ENCODE measurements at places on chromosomes 16 and 17.

DNA sequence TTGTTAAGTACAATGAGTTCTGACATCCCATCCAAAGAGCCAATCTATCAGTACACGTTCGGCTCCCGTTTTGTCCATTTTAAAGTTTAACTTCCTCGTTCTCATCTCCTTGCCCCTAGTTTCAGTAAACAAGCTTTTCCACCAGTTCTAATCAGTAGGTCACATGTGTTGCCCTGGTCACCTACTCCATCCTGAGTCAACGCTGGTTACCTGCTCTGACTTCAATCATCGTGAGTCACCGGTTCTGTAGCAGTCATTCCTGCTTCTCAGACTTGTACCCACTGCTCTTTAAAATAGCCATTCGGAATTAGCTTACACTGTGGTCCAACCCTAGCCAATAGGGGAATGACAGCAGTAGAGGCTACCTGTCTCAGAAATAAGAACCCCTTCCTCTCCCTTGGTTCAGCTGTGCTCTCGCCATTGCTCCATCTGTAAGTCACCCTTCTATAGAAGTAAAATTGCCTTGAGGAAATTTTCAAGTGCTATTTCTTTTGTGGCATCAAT, 191.0 kb downstream of the CPPED1 start:
- DNase-seq: no peak

GRCh38 chr16:73033271-73033998, 14.5 kb downstream of the ZFHX3 start:
- DNase-seq: no peak

- no peak for DNase-seq
These were observed 39.2 kb upstream of the CACNG3 start for GRCh38 chr16:24216961-24217360.

DNA sequence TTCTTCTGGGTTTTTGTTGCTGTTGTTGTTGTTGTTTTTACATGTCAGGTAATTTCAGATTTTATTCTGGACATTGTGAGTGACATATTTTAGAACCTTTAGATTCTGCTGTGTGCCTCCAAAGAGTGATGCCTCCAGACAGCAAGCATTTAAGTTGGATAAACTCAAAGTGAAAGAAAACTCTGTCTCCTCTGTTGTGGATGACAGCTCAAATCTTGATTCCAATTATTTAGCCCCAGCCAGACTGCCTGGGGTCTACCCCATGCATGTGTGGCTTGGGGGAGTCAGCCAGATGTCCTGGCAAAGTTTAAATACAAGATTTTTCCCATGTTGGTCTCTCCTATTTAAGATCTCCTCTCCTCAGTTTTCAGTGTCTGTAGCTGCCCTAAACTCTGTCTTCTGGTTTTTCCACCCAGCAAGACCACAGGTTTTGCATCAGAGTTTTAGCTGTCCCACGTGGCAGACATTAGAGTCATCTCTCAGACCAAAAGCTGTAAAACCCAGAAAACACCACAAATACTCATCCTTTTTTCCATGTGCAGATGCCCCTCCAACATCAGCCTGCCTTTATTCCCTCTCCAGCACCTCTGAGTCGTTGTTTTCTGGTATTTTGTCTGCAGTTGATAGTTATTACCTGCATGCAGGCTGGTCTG, 19.4 kb upstream of the ZNF469 start:
- no peak for DNase-seq

- DNase-seq: no peak
These were observed 14.4 kb downstream of the FA2H start for GRCh38 chr16:74760007-74760767.

DNA sequence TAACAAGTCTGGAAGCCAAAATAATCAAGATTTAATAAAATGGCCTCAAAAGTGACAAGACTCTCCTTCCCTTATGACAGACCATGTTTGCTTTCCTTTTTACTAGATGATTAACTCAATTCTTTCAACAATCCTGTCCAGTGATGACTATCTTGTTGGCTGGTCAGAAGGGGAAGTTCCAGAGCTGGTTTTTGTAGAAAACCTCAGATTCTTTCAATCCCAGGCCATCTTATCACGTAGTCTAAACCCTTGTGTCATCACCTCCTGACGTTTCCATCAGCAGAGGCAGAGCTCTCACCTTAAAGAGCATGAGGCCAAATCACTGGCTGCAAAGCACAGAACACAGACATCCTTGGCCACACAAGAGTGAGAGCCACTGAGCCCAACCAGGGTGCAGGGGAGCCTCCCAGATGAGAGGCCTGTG, 125.3 kb downstream of the ANKRD11 start:
- no peak for DNase-seq

GRCh38 chr16:5188318-5188988, 90.9 kb upstream of the EEF2KMT start:
- no peak for DNase-seq

- no peak for DNase-seq
These were observed 107.2 kb upstream of the FOXF1 start for GRCh38 chr16:86403085-86403484.

DNA sequence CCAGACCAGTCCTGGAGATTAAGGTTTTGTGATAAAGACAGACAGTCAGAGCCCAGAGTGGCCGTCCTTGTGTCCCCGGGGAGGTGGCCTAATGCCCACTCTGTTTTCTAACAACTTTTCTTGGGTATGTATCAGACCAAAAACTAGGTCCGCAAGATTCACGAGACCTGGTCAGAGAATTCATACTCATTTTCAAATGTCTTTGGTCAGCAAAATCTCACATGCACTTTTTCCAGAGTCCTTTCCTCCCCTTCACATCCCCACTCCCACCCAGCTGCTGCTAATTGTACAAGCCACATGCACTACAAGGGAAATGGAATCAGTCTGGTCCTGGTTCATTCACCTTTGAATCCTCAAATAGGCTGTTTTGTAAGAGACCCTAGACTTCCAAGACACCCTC, 61.7 kb downstream of the C17orf67 start:
- DNase-seq: no peak

DNA sequence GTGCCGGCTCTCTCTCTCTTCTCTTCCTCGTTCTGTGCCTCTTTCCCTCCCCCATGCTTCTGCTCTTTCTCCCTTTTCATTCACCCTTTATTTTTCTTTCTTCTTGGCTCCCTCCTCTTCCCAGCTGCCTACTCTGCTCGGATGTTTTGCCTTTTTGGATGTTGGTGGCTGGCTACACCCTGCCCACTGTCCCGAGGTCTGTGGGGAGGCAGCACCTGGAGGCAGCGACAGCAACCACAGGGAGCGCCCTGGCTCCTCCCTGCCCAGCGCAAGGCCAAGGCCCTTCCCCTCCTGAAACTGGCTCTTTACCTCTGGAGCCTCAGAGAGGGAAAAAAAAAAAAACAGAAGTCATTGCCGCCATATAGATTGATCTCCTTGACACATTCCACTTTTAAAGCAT, 20.0 kb downstream of the CLUAP1 start:
- no peak for DNase-seq

- DNase-seq: no peak
These were observed 85.2 kb downstream of the C16orf78 start for GRCh38 chr16:49458656-49459445.

All from T-helper 1 cell (primary cell).